SK-N-SH (cell line): ENCODE measurements at places on chromosomes 2 and 18.

DNA sequence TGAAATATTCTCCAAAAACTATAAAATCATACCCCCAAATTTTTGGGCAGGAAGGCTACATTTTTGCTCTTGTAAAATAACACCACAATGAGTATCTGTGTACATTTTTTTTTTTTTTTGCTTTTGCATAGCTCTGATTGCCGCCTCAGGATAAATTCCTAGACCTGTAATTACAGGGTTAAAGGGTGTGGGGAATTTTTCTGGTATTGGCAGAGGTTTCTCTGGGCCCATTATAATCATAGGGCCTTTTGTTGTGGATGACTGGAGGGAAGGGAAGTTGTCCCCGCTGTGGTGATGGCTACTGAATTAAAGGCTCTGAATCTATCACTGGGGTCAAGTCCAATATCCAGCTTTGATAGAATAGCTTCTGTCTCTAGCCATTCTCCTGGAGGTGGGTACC, 26.6 kb downstream of the CCDC195 start:
- no peak for DNase-seq

DNA sequence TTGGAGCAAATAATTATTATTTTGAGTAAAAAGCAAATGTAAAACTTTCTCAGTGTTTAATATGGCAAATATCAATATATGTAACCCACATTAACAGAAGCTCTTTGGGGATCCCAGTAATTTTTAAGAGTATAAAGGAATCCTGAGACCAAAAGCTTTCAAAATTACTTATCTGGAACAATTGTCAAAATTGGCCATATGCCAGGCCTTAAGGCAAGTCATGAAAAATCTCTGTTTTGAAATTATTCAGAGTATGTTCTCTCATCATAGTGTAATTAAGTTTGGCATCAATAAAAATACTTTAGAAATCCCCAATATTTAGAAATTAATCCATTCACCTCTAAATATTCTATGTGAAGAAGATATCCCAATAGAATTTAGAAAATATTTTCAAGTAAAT, 225.3 kb upstream of the ARL4C start:
- DNase-seq = no peak

DNA sequence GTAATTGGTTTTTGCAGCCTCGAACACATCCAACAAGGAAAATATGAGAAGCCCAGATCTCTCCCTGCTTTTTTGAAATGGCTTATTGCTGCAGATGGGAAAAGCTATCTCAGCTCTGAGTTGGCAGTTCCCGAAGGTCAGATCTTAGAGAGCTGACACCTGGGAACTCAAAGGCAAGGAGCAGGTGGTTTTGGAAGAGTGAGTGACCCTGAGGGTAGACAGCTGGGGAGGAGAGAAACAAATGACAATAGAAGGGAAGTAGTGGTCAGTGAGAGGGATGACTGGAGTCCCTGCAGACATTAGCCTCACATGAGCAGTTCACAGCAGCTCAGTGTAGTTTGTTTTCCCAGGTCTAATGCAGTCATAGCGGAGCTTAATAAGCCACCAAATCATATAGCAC, 317.9 kb downstream of the STK39 start:
- DNase-seq = no peak

DNA sequence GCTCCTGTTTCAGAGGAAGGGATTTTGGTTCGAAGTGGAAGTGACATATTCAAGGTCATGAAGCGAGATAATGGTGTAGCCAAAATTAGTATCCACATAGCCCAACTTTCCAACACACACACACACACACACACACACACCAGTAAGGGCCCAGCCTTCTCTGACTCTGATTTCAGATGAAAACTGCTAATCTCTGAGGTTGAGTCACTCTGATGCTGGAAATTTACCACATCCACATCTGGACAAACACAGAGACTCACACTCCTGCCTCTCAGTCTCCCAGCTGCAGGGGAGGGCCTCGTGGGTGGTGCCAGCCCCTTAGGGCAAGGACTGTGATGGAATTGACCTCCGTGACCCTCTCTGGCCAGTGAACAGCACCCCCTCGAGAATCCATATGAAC, 29.0 kb upstream of the SLC35F6 start:
- DNase-seq = peak; percentile 80

GRCh38 chr18:52060607-52061304, 279.2 kb upstream of the DCC start:
- DNase-seq = no peak

- no peak for DNase-seq
These were observed 122.2 kb downstream of the ACKR3 start for GRCh38 chr2:236691799-236692167.

DNA sequence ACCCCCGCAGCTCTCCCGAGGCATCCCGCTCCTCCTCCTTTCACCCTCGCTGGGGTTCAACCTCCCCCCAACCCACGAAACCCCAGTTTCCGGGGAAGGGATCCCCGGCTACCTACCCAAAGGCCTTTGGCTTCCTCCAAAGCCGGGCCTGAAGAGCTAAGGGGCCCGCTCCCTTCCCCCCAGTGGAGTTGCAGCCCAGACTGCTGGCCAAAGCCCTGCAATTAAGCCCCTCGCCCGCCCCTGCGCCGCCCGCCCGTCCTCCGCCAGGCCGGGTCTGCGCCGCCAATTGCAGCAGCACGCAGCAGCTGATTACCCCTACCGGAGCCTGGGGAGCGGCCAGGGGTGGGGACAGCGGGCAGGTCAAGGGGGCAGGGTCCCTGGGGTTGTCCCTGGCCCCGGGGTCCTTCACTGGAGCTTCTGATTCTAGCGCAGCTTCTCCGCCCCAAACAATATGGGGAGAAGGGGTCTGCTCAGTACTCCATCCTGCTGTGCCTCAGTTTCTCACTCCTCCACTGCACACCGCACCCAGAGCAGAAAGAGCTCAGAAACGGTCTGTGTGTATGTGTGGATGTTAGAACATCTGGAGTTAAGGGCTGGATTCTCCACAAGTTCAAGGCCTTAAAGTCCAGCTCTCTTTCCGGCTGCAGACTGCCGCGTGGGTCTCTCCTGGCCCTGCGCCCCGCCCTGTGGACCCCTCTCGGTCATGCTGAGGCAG, 16.9 kb downstream of the WNT10A start:
- peak; percentile 71 for DNase-seq
